ENCODE measurements at places on chromosomes 12 and 14.

- DNase-seq = no peak
Measured at GRCh38 chr12:53578783-53579182, 47.4 kb downstream of the ATF7 start.

DNA sequence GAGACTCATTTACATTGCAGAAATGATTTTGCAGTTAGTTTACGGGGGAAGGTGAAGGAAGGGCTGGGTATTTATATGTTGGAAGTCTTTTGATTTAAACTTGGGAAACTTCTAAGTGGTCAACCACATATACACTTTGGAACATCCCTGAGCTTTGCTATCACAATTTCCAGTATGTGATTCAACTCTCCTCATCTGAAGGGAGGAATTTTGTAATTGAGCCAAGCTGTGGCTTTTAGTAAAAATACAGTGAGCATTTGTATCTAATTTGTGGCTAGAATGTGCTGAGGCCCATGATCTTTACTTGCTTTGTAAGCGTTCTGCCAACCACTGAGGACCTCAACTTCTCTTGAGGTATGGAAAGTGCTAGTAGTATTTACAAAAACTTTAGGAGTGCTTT, 235.0 kb upstream of the PDZRN4 start:
- DNase-seq = no peak

- no peak for DNase-seq
Measured at GRCh38 chr14:53596853-53597525, 359.6 kb downstream of the BMP4 start.

GRCh38 chr12:130803702-130804101, 35.3 kb downstream of the STX2 start:
- DNase-seq = no peak

GRCh38 chr12:43291516-43291915, 260.5 kb downstream of the ADAMTS20 start:
- DNase-seq = no peak

DNA sequence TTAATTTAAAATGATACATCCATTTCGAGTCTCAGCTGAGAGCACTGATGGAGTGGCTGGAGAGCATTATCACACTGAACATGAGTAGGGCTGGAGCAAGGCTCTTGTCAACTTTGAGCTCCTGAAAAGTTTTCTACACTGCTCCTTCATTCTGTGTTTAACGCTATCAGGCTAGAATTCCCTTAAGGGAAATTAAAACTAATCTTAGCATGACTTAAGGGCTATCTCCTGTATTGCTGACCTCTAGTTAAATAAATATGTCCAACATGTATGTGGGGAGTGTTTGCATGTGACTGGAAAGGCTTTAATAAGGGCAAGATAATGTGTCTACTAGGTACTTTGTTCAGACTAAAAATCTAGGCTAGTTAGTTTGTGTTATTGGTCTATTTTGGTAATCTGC, 116.7 kb upstream of the CAND1 start:
- DNase-seq = no peak

DNA sequence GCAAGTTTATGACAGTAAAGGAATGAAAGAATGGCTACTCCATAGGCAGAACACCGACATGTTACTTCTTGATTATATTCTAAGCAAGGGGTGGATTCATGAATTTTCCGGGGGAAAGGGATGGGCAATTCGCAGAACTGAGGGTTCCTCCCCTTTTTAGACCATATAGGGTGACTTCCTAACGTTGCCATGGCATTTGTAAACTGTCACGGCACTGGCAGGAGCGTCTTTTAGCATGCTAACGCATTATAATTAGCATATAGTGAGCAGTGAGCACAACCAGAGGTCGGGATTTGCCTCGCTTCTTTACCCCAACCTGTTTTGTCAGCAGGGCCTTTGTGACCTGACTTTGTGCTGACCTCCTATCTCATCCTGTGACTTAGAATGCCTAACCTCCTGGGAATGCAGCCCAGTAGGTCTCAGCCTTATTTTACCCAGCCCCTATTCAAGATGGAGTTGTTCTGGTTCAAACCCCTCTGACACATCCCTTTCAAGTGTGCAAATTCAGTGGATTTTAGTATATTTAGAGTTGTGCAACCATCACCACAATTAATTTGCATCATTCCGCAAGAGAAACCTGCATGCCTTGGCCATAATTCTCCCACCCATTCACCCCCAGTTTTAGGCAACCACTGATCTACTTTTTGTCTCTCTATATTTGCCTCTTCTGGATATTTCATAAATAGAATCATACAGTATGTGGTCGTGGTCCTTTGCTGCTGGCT, 27.4 kb downstream of the PALS1 start:
- DNase-seq = no peak

DNA sequence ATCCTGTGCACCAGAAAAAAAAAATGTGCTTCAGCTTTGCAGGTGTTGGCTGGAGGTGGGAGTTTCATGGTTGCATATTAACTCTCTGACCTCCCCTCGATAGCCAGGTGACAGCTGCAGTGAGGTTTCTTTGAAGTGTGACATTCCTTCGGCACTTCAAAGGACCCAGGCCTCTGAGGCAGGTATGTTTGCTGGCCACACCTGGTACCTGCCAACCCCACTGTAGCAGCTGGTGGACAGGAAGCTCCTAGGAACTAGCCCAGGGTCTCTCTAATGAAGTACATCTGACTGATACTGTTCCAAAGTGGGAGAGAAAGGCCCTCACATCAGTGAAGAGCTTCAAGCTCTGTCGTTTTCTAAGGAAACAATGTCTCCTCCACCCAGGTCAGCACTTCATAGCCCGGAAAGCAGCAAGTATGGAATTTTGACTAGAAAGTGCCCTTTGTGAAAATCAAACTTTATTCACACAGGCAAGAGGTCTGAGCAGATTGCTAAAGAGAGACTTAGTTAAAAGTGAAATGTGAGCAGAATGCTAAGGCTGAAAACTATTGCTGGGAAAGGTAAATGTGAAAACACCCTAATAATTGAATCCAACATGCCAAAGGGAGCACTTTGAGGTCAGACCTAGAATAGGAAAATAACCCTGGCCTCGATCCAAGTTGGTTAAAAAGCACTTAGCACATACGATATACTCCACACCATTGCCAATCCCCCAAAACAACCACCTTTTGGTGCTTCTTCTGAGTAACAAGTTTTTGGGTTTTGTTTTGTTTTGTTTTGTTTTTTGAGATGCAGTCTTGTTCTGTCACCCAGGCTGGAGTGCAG, 71.3 kb downstream of the PHLDA1 start:
- DNase-seq = no peak

- DNase-seq = no peak
Measured at GRCh38 chr12:104280717-104281458, 22.7 kb upstream of the EID3 start.

DNA sequence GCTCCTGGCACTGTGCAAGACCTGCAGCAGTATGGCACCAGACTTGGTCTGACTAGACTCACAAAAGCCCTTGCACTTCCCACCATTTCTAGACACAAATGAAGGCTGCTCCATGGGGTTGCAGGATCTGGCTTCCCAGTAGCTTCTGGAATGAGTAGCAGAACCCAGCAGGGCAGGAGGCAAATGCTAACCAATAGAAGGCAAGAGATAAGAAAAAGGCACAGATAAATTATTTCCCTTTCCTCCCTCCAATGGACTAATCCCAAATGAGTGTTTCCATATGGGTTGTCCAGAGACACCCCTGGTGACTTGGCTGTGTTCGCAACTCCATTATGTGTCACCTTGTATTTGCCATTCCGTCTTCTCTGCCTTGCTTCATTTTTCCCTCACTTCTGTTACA, 49.7 kb downstream of the KIF21A start:
- DNase-seq = no peak

DNA sequence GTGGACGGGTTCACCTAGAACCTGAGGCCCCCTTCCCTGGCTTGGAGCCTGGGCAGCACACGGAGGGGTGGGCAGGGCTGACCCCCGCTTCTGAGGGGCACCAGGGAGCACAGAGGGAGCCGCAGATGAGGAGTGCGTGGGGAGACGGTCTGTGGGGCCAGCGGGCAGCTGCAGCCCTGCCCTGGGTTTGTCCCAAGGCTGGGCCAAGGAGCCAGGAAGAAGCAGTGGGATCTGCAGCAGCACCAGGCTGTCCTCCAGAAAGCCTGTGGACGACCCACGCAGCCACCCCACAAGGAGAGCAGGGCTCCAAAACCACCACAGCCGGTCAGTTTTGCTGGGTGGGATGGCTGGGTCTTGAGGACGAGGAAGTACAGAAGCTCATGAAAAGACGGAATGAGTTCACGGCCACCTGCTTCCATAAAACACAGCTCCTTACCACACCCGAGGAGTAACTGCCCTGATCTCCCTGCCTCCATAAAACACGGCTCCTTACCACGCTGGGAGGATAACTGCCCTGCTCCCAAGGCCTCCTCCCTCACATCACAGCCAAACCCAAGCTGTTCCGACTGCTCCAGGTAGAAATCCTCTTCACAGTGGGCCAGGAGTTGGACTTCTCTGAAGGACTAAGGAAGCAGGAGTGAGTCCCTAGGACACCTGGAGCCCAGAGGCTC, 9.9 kb upstream of the GOLGA3 start:
- no peak for DNase-seq

GRCh38 chr12:74689071-74689655, 151.5 kb downstream of the ATXN7L3B start:
- peak; percentile 44 for DNase-seq

- no peak for DNase-seq
Measured at GRCh38 chr14:72763892-72764291, 130.0 kb downstream of the DPF3 start.

GRCh38 chr12:8712572-8712971, 14.8 kb downstream of the RIMKLB start:
- no peak for DNase-seq

DNA sequence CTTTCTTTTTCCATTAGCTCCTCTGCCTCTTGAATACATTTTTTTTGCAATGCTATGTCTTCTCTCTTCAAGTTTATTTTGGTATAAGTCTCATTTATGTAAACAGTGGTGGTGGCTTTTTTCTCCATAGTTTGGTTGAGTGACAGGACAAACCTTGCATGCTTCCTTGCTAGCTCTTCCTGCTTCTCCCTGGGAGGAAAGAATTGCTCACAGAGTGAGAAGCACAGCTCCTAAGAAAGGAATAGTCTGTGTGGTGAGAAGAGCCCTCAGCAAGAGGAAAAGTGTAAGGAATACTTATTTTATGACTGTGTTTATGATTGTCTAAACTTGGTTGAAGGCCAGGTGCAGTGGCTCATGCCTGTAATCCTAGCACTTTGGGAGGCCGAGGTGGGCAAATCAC, 11.5 kb downstream of the CCDC175 start:
- DNase-seq = no peak

- DNase-seq = peak; percentile 26
Measured at GRCh38 chr14:60090864-60091519, 731 bp upstream of the PCNX4 start.

DNA sequence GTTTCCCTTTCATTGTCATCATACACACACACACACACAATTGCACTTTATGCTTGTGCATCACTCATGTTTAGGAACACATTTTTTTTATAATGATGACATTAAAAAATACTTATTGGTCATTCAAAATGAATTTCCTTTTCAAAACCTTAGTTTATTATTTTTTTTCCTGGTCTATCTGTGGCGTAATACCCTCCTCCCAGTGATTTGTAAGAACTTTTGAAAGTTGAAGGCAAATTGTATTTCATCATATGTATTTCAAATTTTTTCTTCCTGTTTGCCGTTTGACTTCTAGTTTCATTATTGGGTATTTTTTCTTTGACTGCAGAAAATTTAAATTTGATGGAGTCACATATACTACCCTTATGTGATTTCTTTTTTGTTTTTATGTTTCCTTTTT, 2.5 kb upstream of the LRRK2 start:
- no peak for DNase-seq

DNA sequence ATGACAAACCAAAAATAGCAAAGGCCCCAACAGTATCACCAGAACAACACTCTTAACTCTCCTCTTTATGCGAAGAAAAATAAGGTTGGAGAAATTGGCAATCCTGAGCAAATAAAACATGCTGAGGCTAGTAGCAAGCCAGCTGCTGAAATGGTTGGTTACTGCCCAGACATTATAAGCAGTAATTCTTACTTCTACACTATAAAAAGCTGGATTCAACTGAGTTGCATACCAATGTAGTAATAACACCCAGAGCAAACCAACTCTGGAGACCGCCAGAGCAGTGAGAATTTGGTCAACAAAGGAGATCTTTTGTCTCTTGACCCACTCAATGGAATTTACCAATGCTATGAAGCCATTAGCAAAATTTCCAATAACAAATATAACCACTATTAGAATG, 628 bp downstream of the TAS2R30 start:
- DNase-seq = no peak

DNA sequence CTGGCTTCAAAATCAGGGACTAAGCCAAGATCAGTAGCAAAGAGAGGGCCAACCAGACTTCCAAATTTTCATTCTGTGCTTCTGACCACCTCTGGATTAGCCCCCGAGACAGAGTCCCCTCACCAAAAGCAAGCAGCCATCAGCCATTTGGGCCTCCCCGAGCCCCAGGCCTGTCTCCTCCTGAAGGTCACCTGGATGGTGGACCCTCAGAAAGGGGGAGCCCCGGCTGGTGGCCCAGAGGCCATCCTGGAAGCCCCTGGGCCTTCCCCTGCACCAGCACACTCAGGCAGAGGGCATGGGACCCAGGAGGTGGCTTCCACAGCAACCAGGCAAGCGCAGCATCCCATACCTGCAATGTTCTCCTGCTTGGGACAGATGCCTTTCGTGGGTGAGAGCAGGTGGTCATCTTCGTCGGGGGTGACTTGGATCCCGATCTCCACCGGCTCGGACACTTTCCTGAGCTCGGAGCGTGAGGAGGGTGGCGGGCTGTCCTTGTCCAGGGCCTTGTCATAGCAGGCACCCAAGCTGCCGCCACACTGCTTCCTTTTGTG, 14.8 kb downstream of the BCL11B start:
- DNase-seq = no peak

DNA sequence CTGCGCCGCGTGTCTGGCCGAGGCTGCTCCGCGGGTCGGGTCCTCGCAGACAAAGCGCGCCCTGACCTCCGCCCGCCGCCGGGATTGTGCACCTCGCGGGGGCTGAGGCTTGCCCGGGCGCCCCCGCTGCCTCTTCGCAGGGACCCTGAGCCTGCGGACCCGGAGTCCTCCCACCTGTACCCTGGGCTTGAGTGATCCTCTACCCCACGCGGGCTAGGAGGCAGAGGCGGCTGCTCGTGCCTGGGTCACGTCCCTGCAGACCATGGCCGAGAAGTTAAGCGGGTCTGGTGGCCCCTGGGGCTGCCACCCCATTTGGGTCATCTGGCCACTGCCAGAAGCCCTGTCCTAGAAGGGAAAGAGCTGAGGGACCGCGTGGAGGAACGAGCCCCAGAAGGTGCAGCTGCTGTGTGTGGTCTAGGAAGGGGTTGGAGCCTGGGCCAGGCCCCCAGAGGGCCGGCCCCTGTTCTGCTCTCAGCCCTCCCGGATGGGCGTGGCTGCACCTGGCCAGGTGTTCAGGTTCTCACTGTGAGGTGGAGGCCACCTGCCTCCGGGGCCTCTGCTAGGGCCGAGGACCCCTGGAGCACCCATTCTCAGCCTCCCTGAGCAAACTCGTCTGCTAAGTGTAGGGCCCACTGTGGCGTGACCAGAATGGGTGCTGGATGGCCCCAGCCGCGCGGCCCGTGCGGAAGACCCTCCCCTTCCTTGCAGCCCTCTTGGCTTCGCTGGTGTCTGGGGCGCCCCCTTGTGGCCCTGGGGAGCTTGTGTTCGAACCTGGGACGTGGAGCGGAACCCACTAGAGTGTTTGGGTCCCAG, 49.6 kb downstream of the LRCOL1 start:
- peak; percentile 55 for DNase-seq

- DNase-seq = no peak
Measured at GRCh38 chr12:48744251-48745008, 27.9 kb upstream of the CCNT1 start.
